CD4-positive, CD25-positive, alpha-beta regulatory T cell (primary cell): ENCODE measurements at places on chromosomes 4 and X. TPM values are rescaled to one million over a fixed set of nuclear protein-coding genes. Genes with fewer than 3 reads are reported as not detected.

EMCN gene
- not detected for total RNA-seq

CDKL2 gene
- total RNA-seq = 0.30 TPM

RENBP gene
- total RNA-seq = 15.3 TPM

TEC gene
- 3.0 TPM for total RNA-seq

NDST3 gene
- not detected for total RNA-seq

USP27X gene
- total RNA-seq = 2.2 TPM

WDR17 gene
- 0.22 TPM for total RNA-seq

VCX gene
- total RNA-seq = not detected

DNA sequence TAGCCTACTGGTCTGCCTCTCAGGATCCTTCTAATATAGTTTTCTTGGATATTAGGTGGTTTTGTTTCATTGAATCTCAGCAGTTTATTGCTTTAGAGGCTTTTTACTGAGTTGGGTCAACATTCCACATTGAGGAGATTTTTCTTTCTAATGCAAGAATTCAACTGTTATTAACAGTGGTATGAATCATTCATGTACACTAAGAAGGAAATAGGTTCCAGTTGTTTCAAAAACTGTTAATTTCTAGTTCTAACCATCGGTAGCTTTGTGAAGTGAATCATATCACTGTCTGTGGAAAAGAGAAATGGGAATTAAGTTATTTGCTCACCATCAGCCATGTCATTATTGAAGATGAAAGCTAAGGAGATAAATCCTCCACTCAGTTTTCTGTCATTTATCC, 331.5 kb downstream of the RPA4 start:
- DNase-seq = no peak
- H3K36me3 ChIP-seq = no peaks in the 10 kb centered on the region
- no peak overlapping the region for H3K4me3 ChIP-seq
- H3K4me1 ChIP-seq = no peaks in the 10 kb centered on the region

DNA sequence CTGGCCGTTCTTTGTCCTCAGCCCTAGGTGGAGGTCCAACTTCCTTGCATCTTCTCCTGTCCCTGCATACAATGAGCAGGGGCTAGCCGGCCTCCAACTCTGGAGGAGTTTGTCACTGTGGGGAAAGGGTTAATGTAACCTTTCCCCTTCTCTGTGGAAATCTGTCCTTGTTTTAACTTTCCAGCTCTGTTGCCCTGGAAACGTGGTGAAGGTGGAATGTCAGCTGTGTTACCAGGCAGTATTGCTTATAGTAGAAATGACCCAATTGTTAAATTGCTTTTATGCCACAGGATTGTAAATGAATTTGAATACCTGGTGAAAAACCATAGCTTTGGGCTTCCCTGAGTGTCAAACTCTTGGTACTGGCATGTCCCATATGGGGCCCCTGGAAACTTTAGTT, 131.6 kb upstream of the SCML1 start:
- H3K4me1 ChIP-seq = no peaks in the 10 kb centered on the region
- no peak overlapping the region for H3K4me3 ChIP-seq
- no peak overlapping the region for H3K27ac ChIP-seq
- H3K36me3 ChIP-seq = no peaks in the 10 kb centered on the region
- no peaks in the 10 kb centered on the region for H3K27me3 ChIP-seq

GRCh38 chr4:152983221-152983620, 47.1 kb downstream of the FHDC1 start:
- peaks cover 1% of the 10 kb centered on the region for H3K27me3 ChIP-seq
- no peak overlapping the region for H3K27ac ChIP-seq
- H3K4me1 ChIP-seq = no peaks in the 10 kb centered on the region
- DNase-seq = no peak
- no peak overlapping the region for H3K4me3 ChIP-seq
- H3K36me3 ChIP-seq = no peaks in the 10 kb centered on the region

DNA sequence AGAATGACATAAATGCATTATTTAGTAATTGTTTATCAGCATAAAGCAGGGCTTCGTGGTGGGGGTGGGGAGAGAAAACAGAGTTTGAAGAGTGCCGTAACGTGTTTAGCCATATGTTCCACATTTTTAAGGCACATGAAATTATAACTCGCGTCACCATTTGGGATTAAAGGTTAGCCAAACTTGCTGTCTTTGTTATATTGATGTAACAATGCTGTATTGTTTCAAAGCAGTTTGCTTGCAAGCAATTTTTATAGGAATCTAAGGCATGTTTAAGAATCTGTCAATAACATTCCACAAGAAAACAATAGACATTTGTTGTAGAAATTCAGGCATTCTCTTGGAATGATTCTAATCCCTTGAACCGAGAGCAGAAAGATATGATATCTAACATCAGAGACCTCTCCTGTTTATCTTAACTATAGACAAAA, 78.3 kb downstream of the CLDN22 start:
- H3K27me3 ChIP-seq = no peaks in the 10 kb centered on the region
- no peak overlapping the region for H3K4me3 ChIP-seq
- H3K36me3 ChIP-seq = no peaks in the 10 kb centered on the region
- DNase-seq = no peak
- H3K27ac ChIP-seq = no peak overlapping the region

DNA sequence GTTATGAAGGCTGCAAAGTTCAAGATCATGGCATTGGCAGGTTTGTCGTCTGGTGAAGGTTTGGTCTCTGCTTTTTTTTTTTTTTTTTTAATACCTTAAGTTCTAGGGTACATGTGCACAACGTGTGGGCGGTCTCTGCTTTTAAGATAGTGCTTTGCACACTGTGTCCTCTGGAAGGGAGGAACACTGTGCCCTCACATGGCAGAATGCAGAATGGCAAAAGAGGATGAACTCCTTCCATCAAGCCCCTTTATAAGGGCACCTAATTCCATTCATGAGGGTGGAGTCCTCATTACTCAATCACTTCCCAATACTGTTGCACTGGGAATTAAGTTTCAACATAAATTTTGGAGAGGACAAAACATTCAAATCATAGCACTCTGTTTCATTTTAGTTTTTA, 101.4 kb downstream of the GLRA2 start:
- no peak for DNase-seq
- H3K4me1 ChIP-seq = no peaks in the 10 kb centered on the region
- no peak overlapping the region for H3K4me3 ChIP-seq
- no peaks in the 10 kb centered on the region for H3K36me3 ChIP-seq
- no peak overlapping the region for H3K27ac ChIP-seq

- H3K36me3 ChIP-seq = no peaks in the 10 kb centered on the region
- H3K4me3 ChIP-seq = no peak overlapping the region
- no peaks in the 10 kb centered on the region for H3K4me1 ChIP-seq
- no peak overlapping the region for H3K27ac ChIP-seq
- no peak for DNase-seq
Measured at GRCh38 chr4:81197864-81198524, 17.0 kb downstream of the PRKG2 start.

DNA sequence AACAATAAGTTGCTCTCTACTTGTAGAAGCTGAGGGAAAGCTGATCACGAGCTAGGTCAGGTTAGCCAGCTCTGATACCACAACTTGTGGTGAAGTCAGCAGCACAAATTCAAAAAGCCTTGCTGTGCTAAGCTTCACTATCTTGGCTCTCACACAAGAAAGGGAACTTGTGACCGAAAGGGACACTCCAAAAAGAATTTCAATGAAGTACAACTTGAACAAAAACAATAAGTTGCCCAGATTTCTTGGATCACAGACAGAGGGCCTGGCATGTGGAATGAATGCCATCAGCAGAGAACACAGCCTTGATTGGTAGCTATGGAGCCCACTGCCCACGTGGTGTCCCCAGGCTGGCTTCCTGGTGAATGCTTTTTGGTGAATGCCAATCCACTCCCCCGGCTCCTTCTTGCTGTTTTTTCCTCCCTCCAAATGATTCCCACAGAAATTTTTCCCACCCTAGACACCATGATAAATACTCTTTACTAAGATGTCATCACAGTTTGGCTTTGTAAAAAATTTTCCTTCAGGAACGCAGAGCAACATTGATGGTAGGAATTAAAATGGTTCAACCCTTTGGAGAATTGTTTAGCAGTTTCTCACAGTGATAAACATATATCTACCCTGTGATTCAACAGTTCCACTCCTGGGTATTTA, 82.6 kb downstream of the ANXA3 start:
- no peak for DNase-seq
- no peaks in the 10 kb centered on the region for H3K4me1 ChIP-seq
- H3K27ac ChIP-seq = no peak overlapping the region
- peaks cover 2% of the 10 kb centered on the region for H3K27me3 ChIP-seq
- H3K36me3 ChIP-seq = no peaks in the 10 kb centered on the region

DNA sequence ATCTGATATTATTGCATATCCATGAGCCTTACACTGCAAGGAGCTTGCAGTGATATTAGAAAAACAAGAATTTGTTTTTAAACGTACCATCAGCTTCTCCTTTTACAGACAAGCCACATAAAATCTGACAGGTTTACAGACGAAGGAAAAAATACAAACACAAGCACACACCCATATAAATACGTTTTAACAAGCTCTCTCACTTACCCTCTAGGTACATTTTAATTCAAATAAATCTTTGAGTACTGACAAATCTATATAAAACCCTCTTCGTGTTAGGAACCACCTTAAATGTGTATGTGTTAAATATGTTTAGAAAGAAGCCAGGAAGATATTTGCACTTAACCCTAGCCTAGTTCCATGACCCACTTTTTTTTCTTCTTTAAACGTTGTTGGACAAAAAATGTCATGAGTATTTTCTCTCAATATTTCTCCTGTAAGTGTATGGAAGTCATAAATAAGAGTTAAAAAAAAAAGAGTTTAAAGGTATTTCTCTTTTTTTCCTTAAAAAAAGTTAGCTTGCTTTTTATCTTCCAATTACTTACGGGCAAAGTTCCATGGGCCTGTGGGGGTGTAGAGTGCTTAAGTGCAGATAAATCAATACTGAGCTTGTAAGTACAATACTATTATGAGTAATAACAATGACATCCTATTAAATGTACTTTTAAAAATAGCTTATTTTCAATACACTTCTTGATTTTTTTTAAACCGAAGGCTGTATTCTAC, 1.5 kb downstream of the ARAP2 start:
- H3K27ac ChIP-seq = peak overlapping the region; percentile 87
- H3K27me3 ChIP-seq = no peaks in the 10 kb centered on the region
- H3K36me3 ChIP-seq = peaks cover 3% of the 10 kb centered on the region

GRCh38 chr4:22191565-22191964, 243.0 kb upstream of the KCNIP4 start:
- H3K4me3 ChIP-seq = no peak overlapping the region
- no peaks in the 10 kb centered on the region for H3K27me3 ChIP-seq
- no peak for DNase-seq
- H3K4me1 ChIP-seq = no peaks in the 10 kb centered on the region
- H3K27ac ChIP-seq = no peak overlapping the region

GRCh38 chrX:123860983-123861382, 1.1 kb downstream of the XIAP start:
- H3K36me3 ChIP-seq = no peaks in the 10 kb centered on the region
- DNase-seq = no peak
- peak overlapping the region; percentile 96 for H3K4me3 ChIP-seq
- no peaks in the 10 kb centered on the region for H3K27me3 ChIP-seq

DNA sequence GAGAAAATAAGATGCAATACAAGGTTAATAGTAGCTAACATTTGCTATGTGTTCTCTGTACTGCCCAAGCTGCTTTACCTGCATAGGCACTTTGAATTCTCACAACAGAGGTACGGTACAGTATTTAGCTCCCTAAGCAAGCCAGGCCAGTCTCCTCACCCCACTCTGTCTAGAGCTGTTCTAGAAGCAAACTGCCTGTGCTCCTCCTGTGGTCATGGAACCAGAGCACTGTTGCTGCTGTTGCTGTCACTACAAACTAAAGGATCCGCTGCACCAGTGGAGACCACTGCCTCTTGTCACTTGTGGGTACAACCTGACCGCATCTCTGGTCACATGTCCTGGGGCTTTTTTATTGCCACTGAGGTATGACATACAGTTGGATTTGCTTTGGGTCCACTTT, 19.6 kb downstream of the ZNF330 start:
- no peak overlapping the region for H3K27ac ChIP-seq
- no peaks in the 10 kb centered on the region for H3K27me3 ChIP-seq
- no peak overlapping the region for H3K4me3 ChIP-seq
- no peak for DNase-seq
- H3K4me1 ChIP-seq = no peaks in the 10 kb centered on the region

DNA sequence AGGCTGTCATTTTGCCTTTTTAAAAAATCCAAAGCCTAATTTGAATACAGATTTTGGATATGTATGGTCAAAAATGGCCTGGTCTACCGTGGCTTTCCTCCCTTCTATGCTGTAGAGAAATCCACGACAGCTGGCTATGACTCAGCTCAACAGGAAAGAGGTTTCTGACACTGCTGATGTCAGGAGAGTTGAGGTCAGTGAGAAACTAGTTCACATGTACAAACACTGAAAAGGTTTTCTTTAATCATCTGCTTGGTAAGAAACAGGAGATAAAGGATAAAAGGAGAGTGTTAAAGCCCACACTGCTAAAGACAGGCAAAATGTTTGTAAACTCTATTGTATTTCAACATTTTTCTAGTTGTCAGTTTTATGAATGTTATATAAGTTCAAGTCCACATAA, 113.9 kb downstream of the NYX start:
- no peaks in the 10 kb centered on the region for H3K27me3 ChIP-seq
- peaks cover 4% of the 10 kb centered on the region for H3K36me3 ChIP-seq
- H3K4me1 ChIP-seq = peaks cover 40% of the 10 kb centered on the region
- peak overlapping the region; percentile 1 for H3K4me3 ChIP-seq
- H3K27ac ChIP-seq = peak overlapping the region; percentile 66
- DNase-seq = peak; percentile 16

- no peaks in the 10 kb centered on the region for H3K4me1 ChIP-seq
- no peaks in the 10 kb centered on the region for H3K27me3 ChIP-seq
- no peak overlapping the region for H3K4me3 ChIP-seq
- no peak overlapping the region for H3K27ac ChIP-seq
- DNase-seq = no peak
Measured at GRCh38 chrX:108664701-108665100, 71.7 kb downstream of the IRS4 start.

- no peaks in the 10 kb centered on the region for H3K36me3 ChIP-seq
- no peak overlapping the region for H3K4me3 ChIP-seq
- no peak for DNase-seq
- no peaks in the 10 kb centered on the region for H3K27me3 ChIP-seq
Measured at GRCh38 chrX:120200851-120201250, 42.4 kb downstream of the RHOXF2 start.

DNA sequence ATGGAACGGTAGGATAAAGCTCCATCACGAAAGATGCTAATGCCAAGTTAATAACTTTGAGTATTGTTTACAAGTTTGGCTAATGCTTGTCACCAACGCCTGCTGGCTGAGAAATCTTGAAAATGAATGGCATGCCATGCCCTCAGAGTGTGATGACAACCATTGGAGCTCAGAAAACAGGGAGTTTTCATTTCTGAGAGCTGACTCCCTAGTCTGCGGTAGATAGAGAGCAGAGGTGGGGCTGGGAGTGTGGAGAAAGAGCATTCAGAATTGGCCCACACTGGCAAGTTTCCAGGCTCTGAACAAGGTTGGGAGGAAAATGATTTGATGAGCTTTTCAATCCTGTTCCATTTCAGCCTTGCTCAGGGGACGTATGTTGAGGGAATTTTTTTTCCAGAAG, 183.9 kb downstream of the CPEB2 start:
- no peaks in the 10 kb centered on the region for H3K36me3 ChIP-seq
- H3K4me1 ChIP-seq = no peaks in the 10 kb centered on the region
- H3K27me3 ChIP-seq = no peaks in the 10 kb centered on the region
- no peak overlapping the region for H3K27ac ChIP-seq
- DNase-seq = no peak

GRCh38 chr4:156581282-156582063, 390.1 kb downstream of the PDGFC start:
- H3K4me3 ChIP-seq = no peak overlapping the region
- H3K27me3 ChIP-seq = no peaks in the 10 kb centered on the region
- no peak overlapping the region for H3K27ac ChIP-seq
- no peaks in the 10 kb centered on the region for H3K36me3 ChIP-seq
- DNase-seq = no peak
